Activated CD8-positive, alpha-beta memory T cell treated with anti-CD3 and anti-CD28 coated beads for 4 hours (primary cell): ENCODE measurements at places on chromosomes 1 and 21.

- DNase-seq = peak; percentile 60
Measured at GRCh38 chr21:35048706-35049617, at the start of gene RUNX1. Gene RUNX1 (minus strand): TSS chr21:35049302.

DNA sequence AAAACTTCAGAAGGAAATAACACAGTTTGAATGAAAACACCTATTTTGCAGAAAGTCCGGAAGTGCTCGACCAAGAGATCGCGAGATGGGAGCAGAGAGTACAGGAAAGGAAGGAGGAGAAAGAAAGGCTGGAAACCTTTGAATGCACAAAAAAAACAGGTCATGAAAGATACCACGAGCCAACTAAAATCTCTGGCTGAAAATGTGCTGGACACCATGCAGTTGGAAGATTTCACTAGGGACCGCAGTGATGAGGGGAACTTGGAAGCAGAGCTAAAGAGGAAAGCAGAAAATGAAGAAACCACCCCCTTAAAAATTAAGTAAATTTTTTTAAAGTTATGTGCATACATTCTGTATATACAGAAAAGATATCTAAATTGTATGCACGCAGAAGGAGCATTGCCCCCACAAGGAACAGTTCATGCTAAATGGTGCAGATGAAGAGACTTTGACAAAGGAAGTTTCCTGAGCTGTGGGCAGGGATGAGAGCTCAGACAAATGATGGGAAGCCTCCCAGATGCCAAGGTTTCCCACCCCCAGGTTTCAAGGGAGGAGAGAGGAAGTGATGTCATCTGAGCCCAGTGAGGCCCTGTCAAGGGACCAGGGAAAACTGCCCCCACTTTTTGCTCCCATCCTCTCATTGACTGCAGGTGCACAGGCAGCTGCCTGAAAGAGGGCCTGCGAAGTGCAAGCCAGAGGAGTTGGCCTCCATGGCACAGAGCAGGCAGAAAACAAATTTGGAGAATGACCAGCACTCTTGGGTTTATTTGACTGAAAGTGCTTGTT is 52.5 kb downstream of the ETS2 start:
- DNase-seq = no peak

DNA sequence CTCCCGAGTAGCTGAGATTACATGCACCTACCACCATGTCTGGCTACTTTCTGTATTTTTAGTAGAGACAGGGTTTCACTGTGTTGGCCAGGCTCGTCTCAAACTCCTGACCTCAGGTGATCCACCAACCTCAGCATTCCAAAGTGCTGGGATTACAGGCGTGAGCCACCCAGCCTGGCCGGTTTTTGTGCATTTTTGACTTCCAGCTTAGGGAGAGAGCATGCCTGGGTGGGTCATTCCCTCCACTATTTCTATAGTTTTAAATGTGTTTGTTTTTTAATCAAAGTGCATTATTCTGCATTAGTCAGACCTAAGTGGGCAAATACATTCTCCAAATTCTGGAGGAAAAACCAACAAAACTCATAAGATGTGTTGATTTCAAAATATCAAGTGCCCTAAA is 207.4 kb upstream of the NRIP1 start:
- no peak for DNase-seq

DNA sequence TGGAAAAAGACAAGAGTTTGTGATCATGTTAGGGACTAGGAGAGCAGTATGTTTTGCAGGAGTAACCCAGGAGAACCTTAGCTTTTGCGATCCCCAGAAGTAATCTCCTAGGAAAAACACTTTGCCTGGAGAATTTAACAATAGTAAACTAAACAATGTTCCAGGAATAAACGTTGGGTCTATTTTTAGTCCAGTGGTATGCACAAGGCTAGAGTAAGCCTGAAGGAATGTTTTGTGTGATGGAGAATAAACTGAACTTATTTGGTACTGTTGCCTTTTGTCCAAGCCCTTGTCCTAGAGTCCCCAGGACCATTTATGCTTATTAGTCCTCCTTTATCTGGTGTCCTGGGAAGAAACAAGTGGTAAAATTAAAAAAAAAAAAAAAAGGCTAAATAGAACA is 28.7 kb upstream of the RGS5 start:
- no peak for DNase-seq

DNA sequence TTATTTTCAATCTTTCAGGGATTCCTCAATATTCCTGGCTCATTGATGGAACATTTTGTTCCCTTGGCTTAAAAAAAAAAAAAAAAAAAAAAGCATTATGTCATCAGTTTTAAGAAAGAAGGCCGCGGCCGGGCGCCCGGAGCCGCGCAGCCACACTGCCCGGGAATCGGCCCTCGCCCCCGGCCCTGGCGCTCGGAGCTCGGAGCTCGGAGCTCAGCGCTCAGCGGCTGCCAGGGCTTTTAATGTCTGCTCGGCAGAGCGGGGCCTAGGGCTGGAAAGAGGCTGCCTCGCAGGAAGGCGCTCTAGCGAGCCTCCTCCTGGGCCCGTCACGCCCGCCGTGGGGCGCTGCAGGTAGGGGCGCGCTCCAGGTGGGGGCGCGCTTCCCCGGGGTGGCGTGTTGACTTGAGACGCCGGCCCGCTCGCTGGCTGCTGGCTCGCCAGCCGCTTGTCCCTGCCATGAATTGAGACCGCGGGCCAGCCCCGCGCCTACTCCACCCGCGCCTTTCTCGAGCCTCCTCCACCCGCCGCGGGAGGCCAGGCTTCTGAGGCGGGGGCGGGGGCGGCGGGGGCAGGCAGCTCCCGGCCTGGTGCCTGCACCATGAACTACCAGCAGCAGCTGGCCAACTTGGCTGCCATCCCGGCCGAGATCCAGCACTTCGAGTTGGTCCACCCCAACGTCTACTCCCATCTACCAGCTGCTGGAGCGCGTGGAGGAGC is 5.4 kb upstream of the TDRD5 start:
- no peak for DNase-seq

DNA sequence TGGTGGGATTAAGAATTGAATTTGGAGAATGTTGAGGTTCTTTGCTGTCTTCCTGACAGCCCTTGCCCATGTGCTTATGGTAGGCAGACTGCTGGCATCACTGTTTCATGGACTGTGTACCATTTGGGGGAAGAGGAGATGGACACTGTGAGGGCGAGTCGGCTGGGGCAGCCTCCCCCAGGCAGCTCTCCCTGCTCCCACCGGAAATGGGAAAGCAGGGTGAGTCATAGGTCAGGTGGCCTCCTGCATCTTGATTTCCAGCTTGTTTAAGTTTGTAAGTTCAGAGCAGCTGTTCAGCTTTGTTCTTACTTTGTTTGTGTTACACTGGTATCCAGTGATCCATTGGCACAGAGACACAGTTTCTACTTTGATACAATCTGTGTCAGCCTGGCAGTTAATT is 87.2 kb upstream of the CNIH3 start:
- no peak for DNase-seq

DNA sequence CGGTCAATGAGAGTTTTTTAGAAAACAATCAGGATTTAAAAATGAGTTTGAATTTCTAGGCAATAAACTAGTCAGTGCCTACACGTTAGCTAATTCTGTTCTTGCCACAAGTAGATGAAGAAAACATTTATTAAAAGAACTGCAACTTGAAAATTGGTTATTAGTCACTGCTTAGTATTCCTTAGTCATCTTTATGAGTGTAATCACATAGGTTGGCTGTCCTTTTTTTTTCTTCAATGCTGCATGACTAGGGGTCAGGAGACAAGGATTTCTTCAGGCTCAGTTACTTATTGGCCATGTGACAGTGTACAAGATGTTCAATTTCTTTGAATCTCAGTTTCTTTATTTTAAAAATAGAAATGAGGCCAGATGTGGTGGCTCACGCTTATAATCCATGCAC is 17.1 kb downstream of the SOAT1 start:
- no peak for DNase-seq

DNA sequence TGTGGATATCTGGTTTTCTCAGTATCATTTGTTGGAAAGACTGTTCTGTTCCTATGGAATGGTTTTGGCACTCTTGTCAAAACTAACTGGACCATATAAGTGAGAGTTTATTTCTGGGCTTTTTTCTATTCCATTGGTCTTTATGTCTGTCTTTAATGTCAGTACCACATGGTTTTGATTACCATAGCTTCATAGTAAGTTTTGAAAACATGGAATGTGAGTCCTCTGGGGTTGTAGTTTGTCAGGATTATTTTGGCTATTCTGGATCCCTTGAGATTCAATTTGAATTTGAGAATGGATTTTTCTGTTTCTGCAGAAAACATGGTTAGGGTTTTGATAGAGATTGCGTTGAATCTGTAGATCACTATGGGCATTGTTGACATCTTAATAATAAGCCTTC is 107.9 kb downstream of the ZFYVE9 start:
- DNase-seq = no peak

DNA sequence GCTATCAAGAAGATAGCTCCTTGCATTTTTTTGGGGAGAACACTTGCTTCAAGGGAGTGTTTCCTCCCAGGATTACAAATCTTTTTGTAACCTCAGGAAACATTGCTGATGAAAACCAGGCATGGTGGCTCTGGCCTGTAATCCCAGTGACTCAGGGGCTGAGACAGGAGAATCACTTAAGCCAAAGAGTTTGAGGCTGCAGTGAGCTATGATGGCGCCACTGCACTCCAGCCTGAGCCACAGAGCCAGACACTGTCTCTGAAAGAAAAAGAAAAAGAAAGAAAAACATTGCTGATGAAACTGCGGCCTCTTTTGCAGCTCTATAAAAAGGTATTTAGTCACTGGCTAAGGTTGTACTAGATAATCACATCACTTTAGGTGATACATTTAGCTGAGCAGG is 7.3 kb downstream of the RNU1-2 start:
- DNase-seq = no peak

DNA sequence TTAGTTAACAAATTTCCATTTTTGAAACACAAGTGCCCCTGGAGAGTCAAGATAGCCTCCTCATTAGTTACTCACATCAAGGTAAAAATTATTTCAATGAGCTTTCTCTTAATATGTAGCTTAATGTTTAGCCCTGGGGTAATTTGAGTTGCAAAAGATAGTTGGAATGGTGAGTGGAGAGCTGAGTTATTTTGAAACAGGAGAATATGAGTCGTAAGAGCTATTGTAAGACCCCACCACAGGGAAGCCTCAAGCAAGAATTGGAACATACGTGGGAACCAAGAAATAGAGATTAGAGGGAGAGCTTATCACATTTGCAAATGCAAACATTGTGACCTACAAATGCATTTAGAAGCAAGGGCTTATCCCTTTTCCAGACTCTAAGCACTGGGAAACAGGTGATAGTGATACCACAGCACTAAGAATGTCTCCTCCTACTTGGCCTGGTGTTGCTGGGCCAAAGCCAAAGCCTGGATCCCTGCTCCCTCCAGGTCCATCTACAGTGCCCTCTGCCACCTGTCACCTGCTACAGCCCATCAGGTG is 635.1 kb downstream of the PTPRC start:
- no peak for DNase-seq

- peak; percentile 33 for DNase-seq
Measured at GRCh38 chr1:234326497-234327366, 46.5 kb upstream of the COA6 start.

DNA sequence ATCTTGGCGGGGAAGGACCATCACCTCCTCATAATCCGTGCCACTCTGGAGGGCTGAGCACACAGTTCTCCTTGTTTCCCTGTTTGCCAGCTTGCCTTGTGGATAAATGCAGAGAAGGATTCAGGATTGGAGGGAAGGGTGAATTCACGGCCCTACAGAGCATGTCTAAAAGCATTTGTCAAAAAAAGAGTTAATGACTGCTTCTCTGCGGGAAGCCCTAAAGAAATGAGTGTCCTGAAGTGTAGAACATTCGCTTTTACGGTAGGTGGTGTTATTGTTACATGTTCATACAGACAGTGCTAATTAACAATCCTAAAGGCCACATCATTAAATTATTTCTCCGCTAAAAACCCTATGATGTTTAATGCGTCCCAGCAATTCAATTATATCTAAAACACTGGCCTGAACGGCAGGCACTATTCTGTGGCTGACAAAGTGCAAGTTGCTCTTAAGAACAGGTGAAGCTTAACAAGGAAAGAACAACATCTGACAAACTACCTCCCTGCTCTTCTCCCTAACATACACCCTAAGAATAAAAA is 112.3 kb upstream of the NFIA start:
- no peak for DNase-seq

GRCh38 chr1:178552856-178553255 is 39.9 kb downstream of the TEX35 start:
- DNase-seq = no peak

DNA sequence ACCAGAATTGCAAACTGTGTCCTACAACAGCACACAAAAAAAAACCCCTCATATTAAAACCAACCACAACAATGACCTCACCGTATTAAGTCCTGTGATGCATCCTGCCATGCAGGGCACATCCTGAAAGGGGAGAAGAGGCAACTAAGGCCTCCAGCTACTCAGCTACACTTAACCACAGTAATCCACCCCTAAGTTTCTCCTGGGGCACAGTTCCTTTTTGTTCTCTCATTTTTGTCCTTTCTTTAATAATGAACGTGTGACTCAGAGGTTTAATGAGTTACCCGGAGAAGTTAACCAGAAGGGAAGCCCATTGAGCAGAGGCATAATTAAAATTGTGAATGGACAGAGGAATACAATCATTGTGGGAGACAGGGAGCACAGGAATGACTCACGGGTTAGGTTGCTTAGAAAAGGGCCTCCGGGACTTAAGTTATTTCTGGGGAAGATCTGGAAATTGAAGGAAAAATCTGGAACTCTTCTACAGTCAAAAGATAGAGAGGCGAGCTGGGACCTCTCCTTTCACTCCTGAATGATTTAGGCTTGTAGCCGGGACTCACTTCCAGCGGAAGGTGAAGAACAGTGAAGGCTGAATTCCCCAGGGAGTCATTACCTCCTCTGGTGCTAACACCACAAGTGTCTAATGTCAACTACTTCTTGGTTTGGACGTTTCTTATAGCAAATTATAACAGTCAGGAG is 36.9 kb upstream of the HIVEP3 start:
- no peak for DNase-seq

DNA sequence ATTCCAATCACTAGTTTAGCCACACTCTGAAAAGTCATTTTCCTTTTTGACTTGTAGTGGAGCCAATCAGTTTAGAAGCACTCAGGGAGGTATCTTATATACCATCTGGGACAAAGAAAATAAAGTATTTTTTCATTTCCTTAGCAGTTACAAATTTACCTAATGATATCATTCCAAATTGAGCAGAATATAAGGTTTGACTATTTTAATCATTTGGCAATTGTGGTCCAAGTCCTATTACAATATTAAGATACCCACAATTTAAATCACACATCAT is 170.6 kb downstream of the LTN1 start:
- DNase-seq = no peak
